ENCODE measurements at places on chromosomes 2 and 18.

GRCh38 chr18:28124131-28125029 lies 52.5 kb downstream of the CDH2 start:
- DNase-seq = no peak

- no peak for DNase-seq
Observed at GRCh38 chr18:13463526-13464210, 245.1 kb downstream of the LDLRAD4 start.

DNA sequence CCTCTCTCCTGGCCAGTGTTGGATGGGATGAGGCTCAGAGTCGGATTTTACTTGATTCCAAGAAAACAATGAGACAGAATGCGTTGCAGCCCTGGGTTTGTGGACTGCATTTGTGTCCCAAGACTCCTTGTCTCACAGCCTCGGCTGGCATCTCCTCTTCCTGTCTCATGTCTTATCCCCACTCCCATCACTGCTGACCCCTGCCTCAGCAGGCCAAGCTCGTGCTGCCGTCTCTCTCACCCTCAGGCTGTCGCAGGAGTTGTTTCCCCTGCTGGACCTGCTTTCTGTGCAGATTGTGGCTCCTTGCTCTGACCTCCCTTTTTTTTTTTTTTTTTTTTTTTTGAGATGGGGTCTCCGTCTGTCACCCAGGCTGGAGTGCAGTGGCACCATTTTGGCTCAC lies 70.2 kb upstream of the RALBP1 start:
- no peak for DNase-seq

DNA sequence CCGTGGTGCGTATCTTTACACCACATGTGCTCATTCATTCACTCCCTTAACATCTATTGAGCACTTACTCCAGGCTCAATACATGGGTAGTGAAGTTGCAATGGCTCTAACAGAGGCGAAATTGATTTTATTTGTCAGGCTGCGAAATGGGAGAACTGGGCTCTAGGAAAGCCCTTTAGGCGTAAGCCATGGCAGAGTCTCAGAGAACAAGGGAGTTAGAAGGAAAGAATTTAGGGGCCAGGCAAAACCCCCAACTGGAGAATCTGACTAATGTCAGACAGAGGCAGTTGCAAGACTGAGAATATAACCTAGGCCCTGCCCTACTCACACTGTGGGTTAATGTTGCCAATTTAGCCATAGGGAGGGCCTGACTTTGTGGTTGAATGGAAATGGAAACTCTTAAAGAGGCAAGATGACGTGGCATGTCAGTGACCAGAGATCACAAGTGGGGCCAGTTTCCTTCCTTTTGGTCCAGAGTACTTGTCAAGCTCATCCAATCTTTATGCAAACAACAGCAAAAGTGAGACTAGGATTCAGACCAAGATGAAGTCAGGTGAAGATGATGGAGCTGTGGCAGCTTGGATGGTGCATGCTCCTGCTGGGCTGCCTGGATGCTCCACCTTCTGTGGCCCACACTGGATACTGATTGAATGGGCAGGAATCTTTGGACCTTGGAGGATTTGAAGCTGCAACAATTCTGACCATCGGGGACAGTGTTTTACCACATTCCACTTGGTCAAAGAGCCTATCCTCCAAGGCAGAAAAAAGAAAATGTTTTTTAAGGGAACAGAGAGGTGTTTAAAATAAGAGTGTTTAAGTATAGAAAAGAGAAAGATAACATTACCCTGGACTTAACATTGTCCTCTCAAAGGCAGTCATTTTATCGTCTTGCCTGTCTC lies 92.2 kb downstream of the CAPN13 start:
- DNase-seq = no peak

DNA sequence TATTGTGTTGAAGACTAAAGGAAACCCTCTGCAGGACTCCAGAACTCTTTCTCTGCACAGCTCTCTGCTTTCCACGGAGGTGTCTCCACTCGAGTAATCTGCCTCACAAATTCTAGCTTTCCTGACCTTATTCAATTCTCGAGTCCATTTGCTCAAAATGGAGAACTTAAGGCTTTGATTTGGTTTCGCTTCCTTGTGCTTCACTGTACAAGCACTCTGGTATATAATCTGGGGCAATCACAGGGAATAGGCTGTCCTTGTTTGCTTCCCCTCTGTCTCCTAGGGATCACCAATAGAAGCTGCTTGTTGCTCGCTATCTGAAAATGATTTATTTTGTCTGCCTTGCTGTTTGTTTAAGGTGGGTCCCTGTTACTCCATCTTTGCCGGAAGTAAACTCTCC lies 129.1 kb upstream of the DOCK10 start:
- DNase-seq = no peak

- DNase-seq = no peak
Observed at GRCh38 chr2:66440708-66441497, 6.0 kb downstream of the MEIS1 start.

GRCh38 chr2:159982842-159983785 lies 79.3 kb downstream of the PLA2R1 start:
- no peak for DNase-seq

GRCh38 chr2:67727623-67728022 lies 330.5 kb downstream of the ETAA1 start:
- DNase-seq = no peak

DNA sequence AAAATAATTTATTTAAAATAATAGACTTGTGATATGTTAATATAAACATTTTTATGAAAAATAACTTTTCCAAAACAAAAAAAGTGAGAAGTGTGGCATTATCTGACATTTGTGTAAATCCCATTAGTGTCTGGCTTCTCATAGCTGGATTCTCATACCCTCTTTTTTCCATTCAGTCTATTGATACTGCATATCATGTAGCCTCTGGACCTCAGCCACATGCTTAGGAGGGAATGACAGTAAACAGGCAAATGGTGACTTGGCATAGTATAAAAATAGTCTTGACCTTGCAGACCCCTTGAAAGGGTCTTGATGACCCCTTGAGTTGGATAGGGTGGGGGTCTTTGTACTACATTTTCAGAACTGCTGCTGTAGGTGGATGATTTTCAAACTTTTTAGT lies 29.2 kb downstream of the GALNT1 start:
- no peak for DNase-seq

GRCh38 chr2:107936433-107937359 lies 49.6 kb upstream of the SLC5A7 start:
- no peak for DNase-seq

GRCh38 chr2:60548845-60549237 lies 4.6 kb downstream of the BCL11A start:
- no peak for DNase-seq

- DNase-seq = no peak
Observed at GRCh38 chr2:168427451-168427850, 28.6 kb upstream of the CERS6 start.

- no peak for DNase-seq
Observed at GRCh38 chr2:168165397-168165796, 82.0 kb downstream of the STK39 start.

DNA sequence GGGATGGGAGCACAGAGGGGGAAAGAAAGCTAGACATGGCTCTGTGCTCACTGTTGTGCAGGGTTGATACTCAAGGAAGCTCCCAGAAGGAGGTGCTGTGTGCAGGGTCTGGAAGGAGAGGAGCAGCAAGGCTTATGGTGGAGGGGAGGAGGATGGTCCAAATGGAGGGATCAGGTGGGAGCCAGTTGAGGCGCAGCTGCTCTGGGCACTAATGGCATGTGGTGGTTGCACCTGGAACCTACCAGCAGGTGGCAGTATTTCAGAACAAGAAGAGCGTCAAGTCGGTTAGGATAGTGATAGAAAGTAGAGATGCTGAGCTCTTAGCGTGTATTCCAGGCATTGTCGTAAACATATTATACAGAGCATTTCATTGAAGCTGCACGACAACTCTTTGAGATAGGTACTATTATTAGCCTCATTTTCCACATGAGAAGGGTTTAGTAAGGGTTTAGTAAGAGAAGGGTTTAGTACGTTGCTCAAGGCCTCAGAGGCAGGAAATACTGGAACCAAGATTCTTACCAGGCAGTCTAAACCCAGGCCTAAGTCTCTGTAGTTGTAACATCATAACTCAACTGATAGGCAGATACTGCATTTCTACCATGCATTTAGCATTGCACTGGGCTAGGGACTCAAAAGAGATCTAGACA lies 223.7 kb downstream of the CYP26B1 start:
- peak; percentile 49 for DNase-seq

DNA sequence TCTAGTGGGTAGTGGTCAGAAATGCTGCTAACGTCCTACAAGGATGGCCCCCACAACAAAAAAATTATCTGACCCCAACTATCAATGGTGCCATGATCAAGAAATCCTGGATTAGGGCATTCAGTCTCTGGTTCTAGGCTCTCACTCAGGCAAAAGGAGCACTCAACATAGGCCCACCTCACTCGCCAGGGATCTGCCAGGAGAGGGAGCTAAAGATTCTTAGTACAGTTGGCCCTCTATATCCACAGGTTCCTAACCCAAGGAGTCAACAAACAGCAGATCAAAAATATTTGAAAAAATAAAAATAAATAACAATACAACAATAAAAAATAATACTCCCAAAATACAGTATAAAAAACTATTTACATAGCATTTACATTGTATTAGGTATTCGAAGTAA lies 10.0 kb downstream of the SLC4A5 start:
- no peak for DNase-seq

DNA sequence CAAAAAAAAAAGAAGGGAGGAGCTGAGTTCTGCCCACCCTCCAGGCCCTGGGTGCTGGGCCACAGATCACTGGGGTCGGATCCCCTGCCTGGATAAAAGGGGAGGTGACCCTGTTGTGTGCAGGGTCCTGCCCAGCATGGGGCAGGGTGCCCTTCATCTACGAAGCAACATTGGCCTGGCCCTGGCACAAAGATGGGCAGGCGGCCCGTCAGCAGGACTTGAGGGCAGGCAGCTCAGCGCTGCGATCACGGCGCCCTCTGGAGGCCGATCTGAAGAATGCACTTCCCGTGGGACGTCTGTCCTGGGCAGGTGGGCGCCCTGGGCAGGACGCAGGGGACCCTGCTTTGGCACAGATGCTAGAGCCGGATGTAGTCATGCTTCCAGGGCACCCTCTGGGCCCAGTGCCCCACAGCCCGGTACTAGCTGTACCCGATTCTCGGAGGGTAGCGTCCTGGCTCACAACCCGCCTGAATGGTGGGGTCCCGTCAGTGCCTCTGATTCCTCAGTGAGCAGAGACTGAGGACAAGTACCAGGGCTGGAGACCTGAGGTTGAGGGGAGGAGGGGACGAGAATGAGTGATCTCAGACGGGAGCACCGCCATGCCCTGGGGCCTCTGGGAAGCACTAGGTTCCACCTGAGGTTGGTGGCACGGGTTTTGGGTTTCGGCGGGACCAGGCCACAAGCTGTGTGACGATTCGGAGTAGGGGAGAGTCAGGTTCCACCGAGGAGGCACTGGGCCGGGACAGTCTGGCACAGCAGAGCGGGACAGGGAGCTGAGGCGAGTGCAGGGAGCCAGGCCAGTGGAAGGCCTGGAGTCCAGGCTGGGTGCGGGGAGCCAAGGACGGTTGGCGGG lies 18.0 kb downstream of the ARID5A start:
- DNase-seq = peak; percentile 3

- no peak for DNase-seq
Observed at GRCh38 chr18:12003894-12004293, 22.6 kb downstream of the IMPA2 start.

- DNase-seq = no peak
Observed at GRCh38 chr18:80231616-80232015, 15.7 kb downstream of the PARD6G start.

GRCh38 chr2:85584857-85585780 lies 888 bp downstream of the VAMP5 start:
- DNase-seq = no peak

GRCh38 chr2:173076581-173077345 lies 1.1 kb downstream of the MAP3K20 start:
- DNase-seq = peak; percentile 57

DNA sequence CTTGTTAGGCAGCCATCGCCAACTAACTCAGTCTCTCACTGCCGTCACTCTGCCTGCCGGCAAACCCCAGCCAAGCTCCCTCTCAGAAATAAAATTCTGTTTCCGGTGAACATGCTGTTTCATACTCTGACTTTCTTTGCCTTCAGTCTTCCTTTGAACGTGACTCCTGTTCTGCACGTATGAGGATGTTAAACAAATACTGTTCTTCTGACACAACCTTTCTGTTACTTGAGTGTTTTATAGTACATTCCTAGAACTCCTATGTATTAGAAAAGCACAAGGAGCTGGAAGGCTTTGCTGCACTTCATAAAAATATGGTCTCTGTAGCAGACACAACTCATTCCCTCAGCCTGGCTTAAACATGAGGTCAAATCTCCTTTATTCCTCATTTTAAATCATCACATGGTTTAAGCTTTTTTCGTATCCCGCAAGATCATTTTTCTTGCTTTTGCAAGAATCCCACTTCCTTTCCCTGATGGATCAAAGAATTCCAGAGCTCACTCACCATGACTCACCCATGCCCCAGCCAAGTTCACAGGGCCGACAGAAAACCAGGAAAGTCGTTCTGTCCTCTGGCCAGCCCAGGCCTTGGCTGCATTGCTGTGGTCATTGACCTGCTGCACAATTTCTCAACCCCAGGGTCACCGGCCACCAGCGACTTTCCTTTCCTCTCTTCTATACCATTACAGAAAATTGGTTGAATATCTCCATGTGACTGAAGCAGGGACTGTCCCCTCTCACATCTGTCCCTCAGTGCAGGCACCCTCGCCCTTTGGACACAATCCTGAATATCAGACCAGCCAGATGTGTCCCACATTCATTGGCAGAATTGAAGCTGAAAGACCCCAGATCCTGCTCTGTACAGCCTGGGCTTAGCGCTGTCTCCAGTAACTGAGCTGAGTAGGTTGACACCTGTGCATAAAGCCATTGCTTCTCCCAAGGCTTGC lies 183.1 kb upstream of the ARL4C start:
- no peak for DNase-seq

GRCh38 chr2:67684991-67685390 lies 287.9 kb downstream of the ETAA1 start:
- DNase-seq = no peak

- DNase-seq = no peak
Observed at GRCh38 chr2:50066873-50067272, 912.6 kb upstream of the FSHR start.

GRCh38 chr2:230872151-230872967 lies 7.6 kb downstream of the ITM2C start:
- no peak for DNase-seq

DNA sequence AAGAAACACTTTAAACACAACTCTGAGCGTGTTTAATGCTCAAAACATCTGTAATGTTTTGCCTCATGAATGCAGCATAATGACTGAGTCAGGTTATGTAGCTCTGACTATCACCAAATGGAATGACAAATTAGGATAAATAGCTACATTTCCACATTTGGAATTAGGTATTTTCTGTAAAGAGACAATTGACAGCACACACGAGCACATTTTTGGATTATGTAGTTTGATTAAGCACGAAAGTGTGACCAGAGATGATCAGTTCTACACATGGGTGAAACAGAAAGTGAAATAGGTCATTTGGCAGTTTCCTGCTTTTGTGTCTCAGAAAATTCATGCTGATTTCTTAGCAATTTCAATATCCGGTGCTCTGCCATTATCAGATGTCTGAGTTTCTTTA lies 29.0 kb downstream of the LPIN1 start:
- no peak for DNase-seq
